Activated CD8-positive, alpha-beta T cell treated with anti-CD3 and anti-CD28 coated beads for 36 hours (primary cell): ENCODE measurements at places on chromosomes 4 and X. TPM values are rescaled to one million over a fixed set of nuclear protein-coding genes. Genes with fewer than 3 reads are reported as not detected.

GRCh38 chrX:136210243-136210642 is 41.0 kb downstream of the MAP7D3 start:
- H3K27ac ChIP-seq: no peak overlapping the region
- H3K36me3 ChIP-seq: peaks cover 3% of the 10 kb centered on the region

- no peak overlapping the region for H3K27ac ChIP-seq
- no peak for DNase-seq
- H3K4me3 ChIP-seq: no peak overlapping the region
- H3K27me3 ChIP-seq: peaks cover 11% of the 10 kb centered on the region
Measured at GRCh38 chr4:145285928-145286327, 105.5 kb upstream of the OTUD4 start.

DNA sequence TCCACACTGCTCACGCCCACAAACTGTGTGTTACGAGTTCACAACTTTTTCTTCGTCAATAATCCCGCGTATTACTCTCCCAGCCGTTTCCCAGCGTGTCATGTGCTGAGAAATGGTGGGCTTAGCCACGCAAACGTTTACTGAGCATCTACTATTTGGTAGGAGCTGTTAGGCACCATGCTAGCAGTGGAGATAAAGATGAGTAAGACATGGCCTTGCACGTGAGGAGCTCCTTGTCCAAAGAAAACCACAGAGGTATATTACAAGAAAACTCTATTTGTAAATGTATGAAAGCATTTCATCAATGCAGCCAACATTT is 821 bp upstream of the TMEM128 start:
- peak overlapping the region; percentile 98 for H3K4me3 ChIP-seq
- H3K27ac ChIP-seq: peak overlapping the region; percentile 98
- H3K27me3 ChIP-seq: no peaks in the 10 kb centered on the region
- DNase-seq: peak; percentile 16

GRCh38 chrX:80430826-80431504 is 10.7 kb downstream of the TENT5D start:
- H3K36me3 ChIP-seq: no peaks in the 10 kb centered on the region
- H3K4me3 ChIP-seq: no peak overlapping the region
- no peaks in the 10 kb centered on the region for H3K4me1 ChIP-seq
- DNase-seq: peak; percentile 11
- no peak overlapping the region for H3K27ac ChIP-seq

Gene USP51
- total RNA-seq: 1.2 TPM

Gene NDST3
- total RNA-seq: not detected

GRCh38 chr4:124202099-124202498 is 510.4 kb downstream of the ANKRD50 start:
- no peak overlapping the region for H3K4me3 ChIP-seq
- no peak overlapping the region for H3K27ac ChIP-seq
- H3K27me3 ChIP-seq: no peaks in the 10 kb centered on the region
- DNase-seq: no peak

DNA sequence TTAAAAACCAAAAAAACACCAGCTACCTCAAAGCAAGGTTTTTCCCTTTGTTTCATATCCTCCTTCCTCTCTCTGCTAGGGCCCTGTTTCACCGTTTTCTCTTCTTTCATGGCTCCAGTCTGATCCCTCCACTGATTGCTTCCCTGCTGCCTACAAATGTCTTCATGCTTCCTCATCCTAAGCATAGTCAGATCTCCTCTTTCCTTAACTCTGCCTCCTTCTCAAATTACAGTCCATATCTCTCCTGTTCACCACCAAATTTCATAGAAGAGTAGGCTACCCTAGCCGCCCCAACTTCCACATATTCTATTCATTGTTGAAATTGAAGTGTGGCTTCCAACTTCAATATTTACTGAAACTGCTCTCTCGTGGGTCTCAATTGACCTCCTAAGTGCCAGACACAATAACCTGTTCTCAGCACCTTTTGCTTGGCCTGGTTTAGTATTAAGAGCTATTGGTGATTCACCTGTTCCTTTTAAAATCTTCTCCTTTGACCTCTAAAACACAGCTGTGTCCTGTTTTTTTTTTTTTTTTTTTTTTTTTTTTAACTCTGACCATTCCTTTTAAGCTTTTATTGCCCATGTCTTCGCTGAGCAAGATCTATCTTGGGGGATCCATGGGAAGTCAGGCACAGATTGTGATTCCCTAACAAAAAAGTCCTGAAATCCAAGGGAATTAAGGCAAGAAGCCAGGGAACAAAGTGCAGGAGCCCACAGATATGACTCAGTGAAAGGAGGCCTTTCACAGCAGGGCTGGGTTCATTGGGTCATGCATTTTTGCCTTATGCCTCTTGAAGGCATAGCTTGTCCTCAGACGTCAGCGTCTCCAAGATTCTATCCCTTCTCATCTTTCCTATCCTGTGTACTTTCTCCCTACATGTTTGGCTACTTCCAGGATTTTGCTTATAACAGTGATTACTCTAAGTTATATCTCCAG is 85.4 kb downstream of the RPS3A start:
- H3K4me1 ChIP-seq: no peaks in the 10 kb centered on the region
- H3K27ac ChIP-seq: no peak overlapping the region
- H3K4me3 ChIP-seq: no peak overlapping the region
- peaks cover 12% of the 10 kb centered on the region for H3K27me3 ChIP-seq

Gene NEUROG2
- total RNA-seq: 0.13 TPM

DNA sequence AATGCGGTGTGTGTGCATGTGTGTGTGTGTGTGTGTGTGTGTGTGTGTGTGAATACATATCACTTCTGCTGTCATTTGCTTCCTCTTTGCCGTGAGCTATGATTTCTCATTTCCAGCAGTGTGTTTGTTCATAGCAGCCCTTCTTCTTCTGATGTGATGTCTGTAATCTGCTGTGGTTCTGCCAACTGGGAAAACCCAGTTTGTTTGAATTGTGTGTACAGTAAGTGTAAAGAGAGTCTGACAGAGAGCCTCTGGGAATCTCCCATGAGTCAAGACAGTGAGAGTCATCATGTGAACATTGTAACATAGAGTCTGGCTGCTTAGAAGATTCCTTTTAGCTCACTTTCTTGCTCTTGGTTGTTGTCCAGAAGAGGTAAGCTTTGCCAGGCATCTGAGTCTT is 8.4 kb upstream of the NWD2 start:
- peaks cover 3% of the 10 kb centered on the region for H3K27me3 ChIP-seq
- no peak overlapping the region for H3K4me3 ChIP-seq
- no peaks in the 10 kb centered on the region for H3K36me3 ChIP-seq
- no peaks in the 10 kb centered on the region for H3K4me1 ChIP-seq
- no peak overlapping the region for H3K27ac ChIP-seq

Gene VSIG1
- total RNA-seq: 0.61 TPM

DNA sequence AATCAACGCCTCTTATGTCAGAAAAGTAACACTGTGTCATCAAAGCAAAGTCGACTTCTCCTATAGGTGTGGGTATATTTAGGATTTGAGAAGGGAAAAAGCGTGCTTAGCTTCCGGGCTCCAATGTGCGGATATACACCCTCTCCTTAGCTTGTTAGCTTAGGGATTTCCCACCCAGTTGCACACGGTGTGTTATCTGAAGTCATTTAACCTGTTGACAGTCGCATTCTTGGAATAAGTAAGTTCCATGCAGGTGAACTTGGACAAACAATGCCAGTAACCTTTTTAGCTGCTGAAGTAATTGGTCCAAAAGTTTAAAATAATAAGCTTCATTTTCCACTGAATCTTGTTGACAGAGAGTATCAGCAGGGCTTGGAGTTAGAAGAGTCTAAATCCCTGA is 113.7 kb downstream of the SHROOM3 start:
- DNase-seq: no peak
- no peak overlapping the region for H3K27ac ChIP-seq
- no peak overlapping the region for H3K4me3 ChIP-seq
- H3K36me3 ChIP-seq: no peaks in the 10 kb centered on the region
- H3K27me3 ChIP-seq: peaks cover 4% of the 10 kb centered on the region

GRCh38 chr4:20544645-20545044 is 155.6 kb upstream of the PACRGL start:
- no peak overlapping the region for H3K4me3 ChIP-seq
- H3K27ac ChIP-seq: no peak overlapping the region
- no peaks in the 10 kb centered on the region for H3K36me3 ChIP-seq
- H3K27me3 ChIP-seq: no peaks in the 10 kb centered on the region
- no peak for DNase-seq

DNA sequence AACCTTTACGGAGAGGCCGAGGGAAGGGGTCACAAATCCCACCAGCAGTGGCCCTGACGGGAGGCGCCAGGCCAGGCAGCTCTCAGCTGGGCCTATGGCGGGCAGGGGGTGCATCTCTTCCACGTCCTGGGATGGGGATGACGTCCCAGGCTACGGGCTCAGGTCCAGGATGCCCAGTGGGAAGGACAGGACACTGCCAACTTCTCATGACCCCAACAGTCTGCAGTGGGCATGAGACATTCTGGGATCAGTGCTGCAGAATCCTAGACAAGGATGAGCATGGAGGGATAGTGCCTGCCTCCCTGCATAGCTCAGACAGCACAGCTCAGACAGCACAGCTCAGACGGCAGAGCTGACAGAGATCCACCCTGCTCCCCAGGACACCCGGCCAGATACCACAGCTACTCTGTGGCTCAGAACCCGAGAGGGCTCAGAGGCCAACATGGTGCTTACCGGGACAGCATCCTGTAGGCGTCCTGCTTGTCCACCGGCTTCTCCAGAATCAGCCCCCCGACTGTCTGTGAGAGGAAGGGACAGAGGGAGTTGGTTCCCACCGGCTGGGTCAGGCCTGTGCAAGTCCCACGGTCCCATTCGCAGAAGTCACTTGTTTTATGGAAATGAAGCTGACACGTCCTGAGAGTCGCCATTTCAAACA is 17.3 kb downstream of the ASMTL start:
- no peak for DNase-seq
- peaks cover 47% of the 10 kb centered on the region for H3K36me3 ChIP-seq
- no peaks in the 10 kb centered on the region for H3K27me3 ChIP-seq
- no peak overlapping the region for H3K27ac ChIP-seq
- H3K4me3 ChIP-seq: no peak overlapping the region

Gene GALNT7
- total RNA-seq: 10.2 TPM

Gene MAGED4
- total RNA-seq: 1.6 TPM

DNA sequence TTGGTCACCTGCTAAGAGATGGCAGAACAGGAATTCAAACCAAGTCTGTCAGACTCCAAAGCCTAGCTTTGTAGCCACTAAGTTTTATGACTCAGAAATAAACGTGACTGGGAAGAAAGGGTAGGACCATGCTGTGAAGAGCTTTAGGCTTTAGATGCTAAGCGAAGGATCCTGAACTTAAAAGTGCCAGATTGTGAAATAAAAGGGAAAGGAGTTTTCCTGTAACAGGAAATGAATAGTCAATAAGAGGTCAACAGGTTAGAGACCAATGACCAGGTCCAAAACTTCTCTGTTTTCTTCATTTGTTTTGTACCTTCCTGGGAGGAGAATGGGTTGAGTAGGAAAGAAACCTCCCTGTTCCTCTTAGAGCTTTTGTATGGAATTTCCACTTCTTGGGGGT is 98.8 kb upstream of the EOLA2 start:
- H3K4me1 ChIP-seq: no peaks in the 10 kb centered on the region
- no peak overlapping the region for H3K4me3 ChIP-seq
- no peak overlapping the region for H3K27ac ChIP-seq
- no peaks in the 10 kb centered on the region for H3K36me3 ChIP-seq
- peaks cover 3% of the 10 kb centered on the region for H3K27me3 ChIP-seq
- DNase-seq: no peak

DNA sequence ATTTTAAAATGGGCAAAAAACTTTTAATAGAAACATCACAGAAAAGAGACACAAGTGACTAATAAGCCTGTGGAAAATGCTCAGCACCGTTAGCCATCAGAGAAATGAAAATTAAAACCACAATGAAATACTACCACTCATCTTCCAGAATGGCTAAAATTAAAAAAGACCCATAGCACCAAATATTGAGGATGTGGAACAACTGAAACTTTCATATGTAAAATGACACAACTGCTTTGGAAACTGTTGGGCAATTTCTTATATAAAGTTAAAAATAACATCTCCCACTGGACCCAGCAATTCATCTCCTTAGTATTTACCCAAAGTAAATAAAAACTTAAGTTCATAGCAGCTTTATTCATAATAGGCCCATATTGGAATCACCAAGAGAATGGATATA is 94.2 kb downstream of the TENM3 start:
- DNase-seq: no peak
- H3K27ac ChIP-seq: no peak overlapping the region
- no peaks in the 10 kb centered on the region for H3K27me3 ChIP-seq
- no peak overlapping the region for H3K4me3 ChIP-seq

DNA sequence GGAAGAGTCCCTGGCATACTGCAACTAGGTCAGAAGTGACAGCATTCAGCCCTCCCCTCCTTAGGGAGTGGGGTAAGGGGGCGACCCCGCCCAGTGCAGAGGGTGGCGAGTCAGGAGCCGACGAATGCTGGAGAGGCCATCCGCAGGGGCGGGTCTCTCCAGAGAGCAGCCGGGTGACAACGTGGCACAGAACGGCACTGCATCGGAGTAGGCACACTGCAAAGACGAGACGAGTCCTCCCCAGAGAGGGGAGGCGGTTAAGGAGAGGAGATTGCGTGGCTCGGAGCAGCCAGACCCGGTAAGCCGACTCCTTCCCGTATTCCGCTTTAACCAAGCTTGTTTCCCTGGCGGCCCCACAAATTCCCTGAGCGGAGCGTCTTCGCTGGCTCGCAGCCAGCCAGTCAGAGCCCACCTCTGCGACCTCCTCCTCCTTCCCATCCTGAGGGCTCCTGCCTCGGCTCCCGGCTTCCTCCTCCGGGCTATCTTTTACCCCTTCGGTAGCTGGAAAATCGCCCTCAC is 54.9 kb downstream of the LINC00632 start:
- no peaks in the 10 kb centered on the region for H3K36me3 ChIP-seq
- H3K27ac ChIP-seq: no peak overlapping the region
- H3K27me3 ChIP-seq: peaks cover 13% of the 10 kb centered on the region
- H3K4me3 ChIP-seq: peak overlapping the region; percentile 50
- peak; percentile 21 for DNase-seq

DNA sequence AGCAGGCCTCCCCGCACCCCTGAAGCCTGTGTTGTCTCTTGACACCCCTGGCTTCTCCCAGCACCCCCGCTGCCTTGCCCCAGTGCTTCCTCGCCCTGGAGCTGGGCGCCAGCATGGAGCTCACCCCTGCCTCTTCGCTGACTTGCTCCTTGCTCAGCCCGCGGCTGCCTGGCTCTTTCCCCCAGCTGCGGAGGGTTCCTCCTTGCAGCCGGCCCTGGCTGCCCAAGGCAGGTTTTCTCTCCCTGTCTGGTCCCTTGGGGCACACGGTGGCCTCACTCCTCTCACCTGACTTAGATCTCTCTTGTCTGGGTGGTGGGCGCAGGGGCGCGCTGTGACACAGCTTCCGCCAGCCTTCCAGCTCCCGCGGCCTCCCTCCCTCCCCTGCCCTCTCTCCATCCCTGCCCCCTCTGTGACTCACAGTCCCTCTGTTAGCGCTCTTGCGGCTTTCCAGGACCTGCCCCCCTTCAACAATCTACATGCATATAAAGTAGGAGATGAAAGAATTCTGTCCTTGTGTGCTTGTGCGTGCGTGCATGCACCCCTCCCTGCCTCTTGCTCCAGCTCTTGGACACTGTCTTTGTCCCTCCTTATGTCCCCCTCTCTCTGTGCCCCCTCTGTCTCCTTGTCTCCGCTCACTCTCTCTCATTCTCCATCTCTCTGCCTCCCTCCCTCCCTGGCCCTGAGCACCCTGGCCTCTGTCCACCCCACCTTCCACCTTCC is 2.2 kb downstream of the PLXNB3 start:
- H3K4me3 ChIP-seq: peak overlapping the region; percentile 67
- peak overlapping the region; percentile 88 for H3K27ac ChIP-seq
- H3K36me3 ChIP-seq: no peaks in the 10 kb centered on the region
- no peaks in the 10 kb centered on the region for H3K27me3 ChIP-seq

- peak overlapping the region; percentile 92 for H3K27ac ChIP-seq
- peaks cover 2% of the 10 kb centered on the region for H3K27me3 ChIP-seq
- H3K4me3 ChIP-seq: peak overlapping the region; percentile 75
Measured at GRCh38 chrX:40105835-40106675, 8.3 kb upstream of the BCOR start.

Gene ARMCX2
- 19.4 TPM for total RNA-seq
